ENCODE measurements at places on chromosomes 3 and 15.

GRCh38 chr3:72999951-73000350 is 3.3 kb downstream of the PPP4R2 start:
- DNase-seq = no peak

GRCh38 chr15:89115547-89115946 is 27.3 kb downstream of the ABHD2 start:
- DNase-seq = no peak

DNA sequence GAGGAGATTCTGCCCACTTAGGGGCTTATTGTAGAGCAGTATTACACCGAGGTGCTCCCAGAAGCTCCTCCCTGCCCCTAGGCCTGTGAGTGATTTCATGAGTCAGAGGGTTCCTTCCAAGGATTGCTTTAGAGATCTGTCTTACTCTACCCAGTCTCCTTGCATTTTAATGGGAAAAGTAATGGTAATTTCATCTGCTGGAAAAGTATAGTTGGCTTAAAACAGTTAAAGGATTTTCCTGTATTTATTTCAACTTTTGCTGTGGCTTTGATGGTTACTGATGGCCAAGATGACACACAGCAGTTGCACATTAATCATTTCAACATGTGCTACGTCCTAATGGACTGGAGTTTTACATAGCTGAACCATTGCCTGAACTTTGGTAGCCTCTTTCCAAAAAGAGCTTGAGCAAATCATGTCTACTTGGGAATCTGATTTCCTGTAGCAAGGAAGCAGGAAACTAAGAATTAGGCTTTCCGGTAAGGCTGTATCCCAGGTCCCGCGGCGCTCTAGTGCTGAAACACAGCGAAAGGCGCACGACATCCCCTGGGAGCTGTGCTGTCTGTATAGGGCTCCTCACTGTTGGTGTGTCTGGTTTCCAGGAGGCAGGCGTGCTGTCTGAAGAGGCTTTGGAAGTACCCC is 9.2 kb upstream of the PGPEP1L start:
- no peak for DNase-seq

DNA sequence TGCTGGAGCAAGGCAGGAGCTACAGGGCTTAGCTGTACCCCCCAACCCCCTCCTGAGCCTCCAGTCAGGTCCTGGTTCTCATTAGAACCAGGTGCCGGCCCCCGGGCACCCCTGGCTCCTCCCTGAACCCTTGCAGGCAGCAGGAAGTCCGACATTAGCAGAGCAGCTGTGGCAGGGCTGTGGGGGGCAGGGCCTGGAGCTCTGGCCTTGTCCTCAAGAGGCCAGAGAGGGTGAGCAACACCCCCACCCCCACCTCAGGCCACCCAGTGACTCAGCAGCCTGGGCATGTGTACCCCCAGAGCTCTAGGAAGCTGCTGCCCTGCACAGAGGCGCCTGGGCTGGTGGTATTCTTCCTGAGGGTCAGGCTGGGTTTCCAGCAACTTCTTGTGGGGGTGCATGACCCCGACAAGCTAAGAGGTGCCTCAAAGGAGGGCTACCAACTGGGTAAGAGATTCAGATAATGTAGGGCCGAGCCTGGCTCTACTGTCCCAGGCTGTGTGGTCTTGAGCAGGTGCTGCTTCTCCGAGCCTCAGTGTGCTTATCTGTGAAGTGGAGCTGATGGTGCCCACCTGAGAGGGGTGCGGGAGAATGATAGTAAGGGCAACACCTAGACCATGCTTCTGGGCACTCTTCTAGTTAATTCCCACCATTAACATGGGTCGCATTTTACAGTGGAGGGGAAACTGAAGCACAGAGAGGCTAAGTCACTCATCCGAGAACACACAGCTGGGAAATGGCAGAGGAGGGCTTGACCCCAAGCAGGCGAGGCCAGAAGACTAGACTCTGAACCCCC is 16.0 kb downstream of the H1-8 start:
- no peak for DNase-seq

- no peak for DNase-seq
Observed at GRCh38 chr3:16013568-16013967, 160.9 kb upstream of the GALNT15 start.

DNA sequence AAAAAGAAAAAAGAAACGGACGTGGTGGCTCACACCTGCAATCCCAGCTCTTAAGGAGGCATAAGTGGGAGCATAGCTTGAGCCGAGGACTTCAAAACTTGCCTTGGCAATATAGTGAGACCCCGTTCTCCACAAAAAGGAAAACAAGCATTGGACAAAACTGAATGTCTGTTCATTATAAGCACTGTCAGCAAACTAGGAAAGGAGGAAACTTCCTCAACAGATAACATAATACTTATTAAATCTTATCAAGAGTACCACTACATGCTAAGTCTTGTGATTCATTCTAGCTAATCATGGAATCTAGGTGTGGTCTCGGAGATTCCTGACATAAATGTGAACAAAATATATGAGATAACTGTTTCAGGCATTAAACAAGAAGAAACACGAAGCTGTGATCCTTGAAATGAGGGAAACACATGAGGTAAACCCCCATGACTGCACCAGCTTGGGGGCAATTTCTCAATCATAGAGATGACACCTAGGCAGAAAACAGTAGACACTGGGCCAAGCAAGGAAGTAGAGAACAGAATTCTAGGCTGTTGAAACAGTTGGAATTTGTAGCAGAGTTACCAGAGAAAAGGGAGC is 33.3 kb downstream of the TRPM7 start:
- DNase-seq = no peak

DNA sequence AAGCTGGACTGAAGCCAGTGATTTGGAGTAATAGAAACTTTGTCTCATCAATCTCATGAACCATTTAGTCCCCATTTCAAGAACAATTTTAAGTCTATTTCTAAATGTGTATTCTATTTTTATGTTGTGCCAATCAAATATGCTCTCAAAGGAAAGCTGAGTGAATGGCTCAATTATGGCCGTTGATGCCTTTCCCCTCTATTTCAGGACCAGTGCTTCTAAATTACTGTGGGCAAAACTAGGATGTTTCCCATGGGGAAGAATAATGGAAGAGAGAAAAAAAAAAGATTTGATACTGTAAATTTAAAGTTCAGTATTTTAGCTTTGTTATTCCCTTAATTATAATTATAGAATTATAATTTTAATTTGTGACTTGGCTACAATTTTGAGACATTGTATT is 110.1 kb downstream of the CADM2 start:
- DNase-seq = no peak

GRCh38 chr3:107650788-107651187 is 128.0 kb downstream of the BBX start:
- no peak for DNase-seq

DNA sequence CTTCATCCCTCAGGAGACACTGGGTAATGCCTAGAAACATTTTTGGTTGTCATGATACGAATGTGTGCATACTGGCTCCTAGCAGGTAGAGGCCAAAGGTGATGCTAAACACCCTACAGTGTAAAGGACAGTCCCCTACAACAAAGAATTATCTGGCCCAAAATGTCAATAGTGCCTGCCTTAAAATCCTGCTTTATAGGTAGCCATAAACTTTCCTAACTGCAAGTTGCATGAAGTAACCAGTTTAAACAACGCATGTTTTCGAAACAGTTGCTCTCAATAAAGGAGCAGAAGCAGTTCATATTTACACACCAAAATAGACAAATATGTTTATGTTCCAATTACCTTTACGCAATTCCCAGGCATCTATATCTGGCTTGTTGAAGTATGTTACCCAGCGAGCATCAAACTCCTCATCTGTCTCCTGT is 9.1 kb downstream of the COX5A start:
- no peak for DNase-seq

DNA sequence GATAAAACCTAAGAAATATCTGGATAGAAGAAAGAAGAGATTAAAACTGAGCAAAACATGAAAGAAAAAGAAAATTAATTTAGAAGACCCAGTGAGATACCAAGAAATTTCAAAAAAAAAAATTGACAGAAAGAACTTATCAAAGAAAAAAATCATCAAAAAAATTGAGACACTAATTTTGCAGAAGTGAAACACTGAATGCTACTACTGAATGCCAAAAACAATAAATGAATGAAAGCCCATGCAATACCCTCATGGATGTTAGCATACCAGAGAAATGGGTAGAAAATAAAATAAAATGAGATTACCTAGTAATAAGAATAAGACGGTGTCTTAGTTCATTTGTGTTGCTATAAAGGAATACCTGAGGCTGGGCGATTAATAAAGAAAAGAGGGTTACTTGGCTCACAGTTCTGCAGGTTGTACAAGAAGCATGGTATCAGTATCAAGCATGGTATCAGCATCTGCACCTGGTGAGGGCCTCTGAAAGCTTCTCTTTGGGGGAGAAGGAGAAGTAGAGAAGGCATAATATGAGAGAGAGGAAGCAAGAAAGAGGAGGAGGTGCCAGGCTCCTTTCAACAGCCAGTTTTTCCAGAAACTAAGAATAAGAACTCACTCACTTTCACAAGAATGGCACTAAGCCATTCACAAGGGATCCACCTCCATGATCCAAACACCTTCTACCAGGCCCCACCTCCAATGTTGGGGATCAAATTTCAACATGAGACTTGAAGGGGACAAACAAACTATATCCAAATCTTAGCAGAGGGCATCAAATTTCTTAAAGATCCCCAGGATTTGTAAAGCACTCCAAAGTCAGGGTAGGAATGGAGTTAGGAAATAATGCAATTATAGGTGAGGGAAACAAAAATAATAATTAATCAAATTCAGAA is 73.2 kb downstream of the BTLA start:
- no peak for DNase-seq

GRCh38 chr3:69690-70089 is 126.9 kb upstream of the CHL1 start:
- no peak for DNase-seq

DNA sequence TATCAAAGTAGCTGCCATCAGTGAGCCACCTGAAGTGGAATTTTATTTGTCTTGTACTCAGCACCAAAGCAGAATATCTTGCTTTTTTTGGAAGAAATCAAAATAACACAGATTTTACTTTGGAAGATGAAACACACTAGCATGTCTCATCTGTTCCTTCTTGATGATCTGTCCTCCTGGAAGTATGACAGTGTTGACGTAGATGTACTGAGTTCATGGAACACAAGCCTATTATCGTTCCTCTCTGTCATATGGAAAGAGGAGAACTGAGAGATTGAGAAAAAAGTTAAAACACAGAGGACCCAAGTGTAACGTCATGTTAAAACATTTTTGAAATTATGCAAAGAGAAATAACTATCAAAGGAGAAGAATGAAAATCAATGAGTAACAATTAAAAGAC is 340.2 kb downstream of the ROBO2 start:
- DNase-seq = no peak

DNA sequence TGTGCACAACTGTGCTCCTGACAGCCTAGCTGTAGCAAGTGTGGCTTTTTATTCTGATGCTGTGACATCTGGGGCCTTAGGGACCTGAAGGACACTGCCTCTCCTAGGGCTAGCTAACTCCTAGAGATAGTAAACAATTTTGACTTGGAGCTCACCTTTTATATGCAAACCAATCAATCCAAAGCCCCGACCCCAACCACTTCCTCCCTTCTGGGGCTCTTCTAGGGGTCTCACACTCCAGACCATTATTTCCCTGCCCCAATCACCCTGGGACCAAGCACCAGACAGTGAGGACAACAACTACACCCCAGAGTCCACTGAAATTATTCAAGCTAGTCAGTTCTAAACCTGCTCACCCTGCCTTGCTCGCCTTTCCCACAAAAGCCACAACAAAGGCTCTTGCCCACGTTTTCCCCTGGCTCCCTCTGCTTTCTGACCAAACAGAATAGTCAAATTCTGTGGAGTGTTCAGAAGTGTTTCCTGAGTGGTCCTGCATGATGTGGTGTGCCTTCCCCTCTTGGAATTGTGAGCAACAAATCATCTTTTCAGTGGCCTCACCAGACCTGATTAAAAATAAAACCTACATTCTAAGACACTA is 84.2 kb upstream of the WNT5A start:
- no peak for DNase-seq

- DNase-seq = no peak
Observed at GRCh38 chr15:75884041-75884440, 19.6 kb upstream of the FBXO22 start.

GRCh38 chr15:79431636-79432344 is at the start of gene MINAR1:
Gene MINAR1, plus strand, starts transcription at chr15:79432336. Its CDS starts 23,812 bp downstream, at chr15:79456148.
- no peak for DNase-seq

DNA sequence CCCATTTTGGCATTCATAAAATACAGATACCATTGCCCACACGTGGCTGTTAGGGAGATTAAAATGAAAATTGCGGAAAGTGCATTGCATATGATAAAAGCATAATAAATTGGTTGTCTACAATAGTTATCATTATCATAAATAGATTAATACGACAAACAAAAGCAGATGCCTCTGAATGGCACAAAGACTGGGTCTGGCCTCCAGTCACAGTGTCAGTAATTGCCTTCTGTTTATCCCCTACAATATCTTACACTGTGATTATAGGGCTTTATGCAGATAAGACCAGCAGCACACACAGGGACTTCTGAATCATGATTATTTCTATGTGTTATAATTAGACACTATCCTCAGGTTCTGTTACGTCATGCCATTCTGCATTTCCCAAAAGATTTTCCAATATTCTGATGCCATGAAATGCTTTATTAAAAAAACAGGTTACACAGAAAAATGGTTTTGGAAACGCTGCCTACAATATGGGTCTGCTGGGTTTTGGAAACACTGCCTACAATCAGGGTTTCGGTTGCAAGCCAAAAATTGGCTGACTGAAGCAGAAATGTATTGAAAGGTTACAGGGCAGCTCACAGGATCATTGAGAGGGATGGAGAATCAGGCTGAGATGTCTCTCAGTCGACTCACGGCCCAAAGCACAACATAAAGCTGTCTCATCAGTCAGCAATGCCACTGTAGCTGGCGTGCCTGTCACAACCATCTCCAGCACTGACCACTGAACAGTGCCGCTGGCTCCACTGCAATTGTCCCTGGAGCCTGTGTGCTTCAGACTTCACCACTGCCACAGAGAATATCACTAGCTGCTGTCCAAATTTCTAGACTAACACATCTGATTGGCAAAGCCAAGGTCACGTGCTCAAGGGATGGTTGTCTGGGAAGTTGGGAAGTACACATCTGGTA is 248.1 kb downstream of the ERC2 start:
- DNase-seq = no peak

- DNase-seq = no peak
Observed at GRCh38 chr3:184741798-184742675, 30.2 kb upstream of the MAGEF1 start.
